ENCODE measurements at places on chromosomes 12 and 14.

DNA sequence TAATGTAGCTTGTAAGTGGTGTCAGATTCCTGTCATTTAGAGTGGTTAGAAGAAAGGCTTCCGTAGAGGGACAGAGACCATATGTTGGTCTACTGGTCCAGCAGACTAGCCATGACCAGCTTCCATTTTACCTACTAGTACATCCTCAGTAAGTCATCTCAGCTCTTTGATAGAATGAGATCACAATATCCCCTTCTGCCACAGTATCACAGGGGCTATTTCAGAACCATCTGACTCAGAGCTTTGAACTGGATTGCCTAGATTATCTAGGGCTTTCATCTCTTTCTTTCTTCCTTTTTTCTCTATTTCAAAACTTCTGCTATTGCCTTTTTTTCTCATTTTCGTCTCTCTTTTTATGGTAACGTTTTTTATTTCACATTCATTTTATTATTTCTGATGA, 4.7 kb downstream of the ZDHHC17 start:
- DNase-seq = no peak

GRCh38 chr12:62760779-62761178, 174.2 kb downstream of the PPM1H start:
- no peak for DNase-seq

GRCh38 chr14:57066887-57067513, 201.7 kb downstream of the EXOC5 start:
- DNase-seq = no peak

DNA sequence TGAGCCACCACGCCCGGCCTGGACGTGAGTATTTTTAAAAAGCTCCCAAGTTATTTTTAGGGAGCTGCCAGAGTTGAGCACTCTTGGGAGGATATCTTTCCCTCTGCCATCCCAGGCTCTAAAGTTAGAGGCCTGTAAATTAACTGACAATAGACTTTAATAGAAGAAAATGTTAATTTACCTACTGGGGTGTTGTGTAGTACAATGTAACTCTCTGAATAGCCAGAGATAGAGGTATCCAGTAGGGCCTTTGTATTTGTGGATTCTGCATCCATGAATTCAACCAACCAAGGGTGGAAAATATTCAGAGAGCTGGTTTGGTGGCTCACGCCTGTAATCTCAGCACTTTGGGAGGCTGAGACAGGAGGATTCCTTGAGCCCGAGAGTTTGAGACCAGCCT, 7.6 kb upstream of the PIGH start:
- no peak for DNase-seq

DNA sequence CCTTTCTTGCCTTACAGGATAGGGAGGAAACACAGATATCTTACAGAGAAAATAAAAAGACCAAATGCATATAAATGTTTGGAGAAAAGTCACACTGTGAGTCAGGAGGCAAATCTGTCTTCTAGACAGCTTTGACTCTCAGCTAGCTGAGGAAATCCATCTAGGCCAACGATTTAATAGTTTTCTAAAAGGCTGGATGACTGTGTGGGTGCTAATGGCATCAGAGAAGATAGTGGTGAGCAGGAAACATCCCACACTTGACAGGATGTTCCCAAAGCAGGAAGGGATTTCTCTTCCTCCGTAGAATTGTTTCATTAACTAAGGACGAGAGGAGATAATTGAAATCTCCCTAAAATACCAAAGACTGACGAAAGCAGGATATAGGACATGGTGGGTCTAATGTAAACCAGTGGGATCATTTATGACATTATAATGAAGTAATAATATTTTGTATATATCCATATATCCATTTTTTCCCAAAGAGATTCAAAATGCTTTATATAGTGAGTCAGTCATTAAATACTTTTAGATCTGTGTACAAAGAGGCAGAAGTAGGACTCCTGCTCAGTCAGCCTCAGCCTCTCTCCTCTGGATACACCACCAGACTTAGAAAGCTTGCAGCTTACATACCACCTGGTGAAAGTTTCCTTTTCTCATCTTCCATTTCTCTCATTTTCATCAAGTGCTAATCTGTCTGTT, 44.3 kb upstream of the PSMA6 start:
- no peak for DNase-seq

DNA sequence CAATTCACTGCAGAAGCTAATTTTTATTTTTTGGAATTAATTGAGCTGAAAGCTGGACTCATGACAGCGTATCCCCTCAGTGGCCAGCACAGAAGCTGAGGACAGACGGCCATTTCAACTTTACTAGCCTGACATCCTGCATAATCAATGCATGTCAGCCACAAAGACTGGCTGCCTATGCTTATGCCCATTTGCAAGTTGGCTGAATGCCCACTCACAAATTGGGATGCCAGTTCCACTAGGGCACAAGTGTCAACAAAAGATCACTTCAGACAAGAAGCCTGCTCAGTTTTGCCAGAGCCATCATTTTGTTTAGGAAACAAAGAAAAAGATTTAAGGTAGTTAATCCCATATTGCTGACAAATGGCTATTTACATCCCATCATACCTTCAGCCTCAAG, 417.6 kb downstream of the NOVA1 start:
- DNase-seq = no peak

- DNase-seq = no peak
Measured at GRCh38 chr14:91606851-91607250, 96.7 kb upstream of the PPP4R3A start.

DNA sequence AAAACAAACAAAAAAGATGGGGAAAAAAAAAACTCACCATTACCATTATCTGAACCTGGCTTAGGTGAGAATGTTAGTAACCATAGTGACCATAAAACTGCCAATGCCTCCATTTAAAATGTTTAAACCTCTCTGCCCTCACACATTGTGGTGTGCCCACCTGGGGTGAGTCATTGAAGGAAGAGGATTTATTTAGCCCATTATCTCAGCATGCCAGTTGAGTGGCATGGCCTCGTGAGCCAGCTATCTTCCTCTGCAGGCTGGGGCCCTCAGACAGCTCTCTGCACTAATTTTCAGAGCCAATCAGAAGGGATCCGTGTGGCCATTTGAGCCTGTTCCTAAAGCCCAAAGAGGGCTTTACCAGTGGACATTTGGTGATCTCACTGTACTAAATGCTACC, 81.8 kb upstream of the CCDC198 start:
- DNase-seq = peak; percentile 64

GRCh38 chr14:100660882-100661635, 65.6 kb upstream of the DLK1 start:
- no peak for DNase-seq

DNA sequence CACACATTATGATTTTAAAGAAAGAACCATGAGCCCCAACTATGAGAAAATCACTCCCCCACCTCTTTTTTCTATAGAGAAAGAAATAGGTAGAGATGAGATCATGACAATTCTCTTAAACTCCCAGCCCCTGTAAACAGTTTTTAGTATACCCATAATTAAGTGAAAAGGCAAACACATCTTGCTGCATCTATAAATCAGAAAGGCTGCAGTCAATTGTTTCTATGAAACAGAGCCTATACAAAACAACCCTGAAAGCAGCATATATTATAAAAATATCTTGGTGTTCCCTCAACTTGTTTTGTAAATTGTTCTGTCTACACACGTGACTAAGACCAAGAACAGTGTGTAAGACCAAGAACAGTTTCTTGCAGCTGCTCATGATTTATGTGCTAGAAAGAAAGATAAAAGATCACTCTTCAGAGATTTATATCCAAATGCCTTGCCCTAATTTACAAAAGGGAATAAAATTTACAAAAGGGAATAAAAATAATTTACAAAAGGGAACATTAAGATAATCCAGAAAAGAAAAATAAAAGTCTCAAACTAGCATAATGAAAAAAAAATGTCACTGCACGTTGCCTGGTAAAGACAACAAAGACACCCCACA, 4.8 kb downstream of the KITLG start:
- DNase-seq = peak; percentile 66

DNA sequence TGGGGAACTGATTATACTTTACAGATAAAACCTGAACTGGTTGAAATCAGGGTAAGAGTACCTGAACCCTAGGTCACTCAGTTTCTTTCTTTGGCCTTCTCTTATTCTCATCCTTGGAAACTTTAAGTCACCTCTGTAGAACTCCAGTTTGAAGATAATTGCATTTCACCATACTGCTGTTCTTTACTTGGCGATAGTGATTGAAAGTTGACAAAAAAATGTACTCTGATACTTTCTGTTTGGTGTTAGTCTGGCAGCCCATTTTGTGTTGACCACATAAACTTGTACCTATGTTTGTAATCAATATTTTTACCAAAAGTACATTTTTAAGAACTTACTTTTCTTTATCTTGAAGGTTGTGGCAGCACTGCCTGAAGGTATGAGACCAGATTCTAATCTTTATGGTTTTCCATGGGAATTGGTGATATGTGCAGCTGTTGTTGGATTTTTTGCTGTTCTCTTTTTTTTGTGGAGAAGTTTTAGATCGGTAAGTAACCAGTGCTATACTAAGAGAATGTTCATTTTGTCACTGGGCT, 42.9 kb downstream of the MIA2 start:
- DNase-seq = no peak

GRCh38 chr12:4987076-4988046, 56.3 kb upstream of the KCNA5 start:
- DNase-seq = no peak

DNA sequence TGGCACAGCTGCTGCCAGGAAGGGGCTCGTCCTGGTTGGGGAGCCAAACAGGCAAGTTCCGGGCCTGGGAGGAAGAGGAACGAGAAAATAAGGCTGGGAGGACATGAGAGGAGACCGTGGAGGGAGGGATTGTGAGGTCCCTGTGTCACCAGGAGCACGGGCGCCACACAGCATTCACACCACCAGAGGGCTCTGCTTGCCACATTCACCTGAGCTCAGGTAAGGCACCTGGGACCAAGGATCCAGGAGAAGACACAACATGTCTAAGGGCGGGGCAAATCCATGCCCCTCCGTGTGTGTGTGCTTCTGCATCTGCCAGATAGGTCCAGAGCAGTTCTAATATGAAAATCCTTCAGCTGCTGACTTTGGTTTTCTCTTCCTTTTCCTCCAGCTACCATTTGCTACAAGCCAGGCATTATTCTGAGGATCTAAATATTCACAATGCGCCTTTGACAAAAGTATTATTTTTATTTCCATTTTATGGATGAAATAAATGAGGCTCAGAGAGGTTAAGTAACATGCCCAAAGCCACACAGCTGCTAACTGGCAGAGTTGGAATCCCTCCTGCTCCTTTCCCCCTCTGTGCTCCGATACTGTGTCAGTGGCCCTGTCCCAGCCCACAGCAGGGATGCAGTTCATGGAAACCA, 14.6 kb downstream of the RAPGEF3 start:
- DNase-seq = peak; percentile 43

DNA sequence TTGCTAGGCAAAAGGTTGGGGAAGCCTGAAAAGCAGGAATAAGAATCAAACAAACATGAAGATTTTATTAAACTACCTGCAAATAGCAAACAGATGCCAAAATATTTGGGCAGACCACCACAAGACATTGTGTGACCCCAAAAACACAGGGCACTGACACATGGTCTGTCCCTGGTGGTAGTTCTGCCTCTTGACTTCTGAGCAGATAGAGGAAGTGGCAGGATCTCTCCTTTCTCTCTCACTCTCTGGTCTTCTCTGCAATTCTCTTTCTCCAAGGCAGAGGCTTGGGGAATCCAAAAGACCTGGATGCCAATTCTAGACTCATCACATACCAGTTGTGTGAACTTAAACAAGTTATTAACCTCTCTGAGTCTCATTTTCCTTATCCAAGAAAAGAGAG, 4.3 kb upstream of the PTGDR start:
- DNase-seq = no peak

GRCh38 chr12:47155457-47156166, 75.9 kb upstream of the AMIGO2 start:
- no peak for DNase-seq

DNA sequence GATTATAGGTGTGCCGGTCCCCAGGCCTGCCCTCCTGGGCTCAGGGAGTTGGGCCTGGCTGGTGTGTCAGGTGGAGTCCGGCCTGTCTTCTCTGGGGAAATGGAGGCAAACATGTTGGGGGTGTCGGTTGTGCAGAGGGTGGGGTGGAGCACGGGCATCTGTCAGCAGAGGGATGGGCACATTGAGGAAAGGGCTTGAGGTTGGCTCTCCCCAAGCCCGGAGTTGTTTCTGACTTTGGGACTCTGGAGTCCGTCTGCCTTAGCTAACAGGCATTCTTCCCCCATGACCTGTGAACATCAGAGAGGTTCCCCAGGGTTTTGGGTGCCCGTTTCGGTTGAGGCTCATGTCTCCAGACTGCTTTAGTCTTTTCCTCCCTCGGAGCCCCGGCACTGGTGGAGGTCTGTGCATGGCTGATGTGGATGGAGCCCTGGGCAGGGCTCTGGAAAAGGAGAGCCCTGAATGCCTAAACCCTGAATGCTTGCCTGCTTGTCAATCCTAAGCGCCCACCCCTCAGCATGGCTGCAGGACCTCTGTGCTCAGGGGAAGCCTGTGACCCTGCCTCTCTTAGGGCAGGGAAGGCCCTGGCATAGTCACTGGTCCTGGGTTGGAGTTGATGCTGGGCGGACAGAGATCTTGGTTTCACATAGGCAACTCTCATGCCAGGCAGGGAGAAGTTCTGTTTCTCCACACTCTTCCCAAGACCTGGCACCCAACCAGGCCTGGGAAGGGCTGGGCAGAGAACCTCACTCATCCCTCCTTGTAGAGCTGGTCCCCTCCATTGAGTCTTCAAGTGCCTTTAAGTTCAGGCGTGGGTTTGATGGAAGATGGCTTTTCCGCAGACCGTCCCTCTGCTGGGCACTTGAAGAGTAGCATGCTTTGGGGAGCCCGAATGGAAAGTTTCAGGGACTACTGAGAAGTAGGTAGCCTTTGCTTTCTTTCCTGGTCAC, 12.9 kb downstream of the NYNRIN start:
- no peak for DNase-seq

- DNase-seq = peak; percentile 27
Measured at GRCh38 chr12:17928708-17929366, 161.2 kb downstream of the RERGL start.

GRCh38 chr12:111404362-111405148, 1.2 kb upstream of the SH2B3 start:
- no peak for DNase-seq

- no peak for DNase-seq
Measured at GRCh38 chr14:23556700-23557440, 799 bp downstream of the THTPA start.

- DNase-seq = no peak
Measured at GRCh38 chr12:66584673-66585072, 94.2 kb downstream of the GRIP1 start.

GRCh38 chr12:11885261-11886038, 185.3 kb upstream of the BCL2L14 start:
- DNase-seq = peak; percentile 81

- no peak for DNase-seq
Measured at GRCh38 chr12:105449431-105449830, 118.9 kb downstream of the C12orf75 start.

GRCh38 chr12:52496590-52497071, 3.6 kb upstream of the KRT6A start:
- no peak for DNase-seq

- no peak for DNase-seq
Measured at GRCh38 chr14:105199093-105199492, 18.0 kb upstream of the NUDT14 start.

DNA sequence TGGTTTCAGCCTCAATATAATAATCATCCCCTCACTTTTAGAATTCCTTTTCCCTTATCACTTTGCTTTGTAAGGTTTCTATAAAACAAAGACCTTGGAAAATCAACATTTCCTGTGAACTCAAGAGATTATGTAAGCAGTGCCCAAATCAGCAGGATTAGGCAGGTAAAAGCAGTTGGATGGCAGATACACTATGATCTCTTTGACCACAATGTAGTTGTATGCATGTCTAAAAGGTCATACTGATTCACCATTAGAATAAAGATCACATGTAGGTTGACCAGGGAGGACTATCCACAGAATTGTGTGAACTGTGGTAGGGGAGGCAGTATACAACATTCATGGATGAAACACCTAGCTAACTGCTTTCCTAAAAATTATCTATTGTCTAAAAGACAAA, 57.5 kb downstream of the DENND5B start:
- DNase-seq = no peak

Measured in NCI-H1417 treated with DMSO at 0.1 percent for 48 hours (cell line).